Stimulated activated CD4-positive, alpha-beta T cell treated with anti-CD3 and anti-CD28 coated beads, Interleukin-2, amount 100 ng/mL, for 4 hours (primary cell): ENCODE measurements at places on chromosomes 16 and 17.

DNA sequence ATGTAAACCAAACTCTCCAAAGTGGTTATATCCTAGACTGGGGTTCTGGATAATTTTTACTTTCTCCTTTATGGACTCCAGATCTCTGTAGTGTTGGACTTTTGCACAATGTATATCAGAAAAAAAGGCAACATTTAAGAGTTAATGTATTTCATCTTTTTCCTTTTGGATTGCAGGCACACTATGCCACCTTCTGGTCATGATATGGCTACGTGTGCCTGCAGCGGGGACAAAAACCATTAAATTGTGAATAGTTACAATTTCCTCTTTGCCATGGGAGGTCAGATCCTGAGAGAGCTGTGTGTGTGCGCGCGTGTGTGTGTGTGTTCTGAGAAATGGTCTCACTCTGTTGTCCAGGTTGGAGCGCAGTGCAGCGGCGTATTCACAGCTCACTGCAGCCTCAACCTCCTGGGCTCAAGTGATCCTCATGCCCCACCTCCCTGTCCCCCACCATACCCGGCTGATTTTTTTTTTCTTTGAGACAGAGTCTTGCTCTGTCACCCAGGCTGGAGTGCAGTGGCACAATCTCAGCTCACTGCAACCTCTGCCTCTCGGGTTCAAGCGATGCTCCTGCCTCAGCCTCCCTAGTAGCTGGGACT is 4.3 kb upstream of the SGF29 start:
- DNase-seq = no peak

DNA sequence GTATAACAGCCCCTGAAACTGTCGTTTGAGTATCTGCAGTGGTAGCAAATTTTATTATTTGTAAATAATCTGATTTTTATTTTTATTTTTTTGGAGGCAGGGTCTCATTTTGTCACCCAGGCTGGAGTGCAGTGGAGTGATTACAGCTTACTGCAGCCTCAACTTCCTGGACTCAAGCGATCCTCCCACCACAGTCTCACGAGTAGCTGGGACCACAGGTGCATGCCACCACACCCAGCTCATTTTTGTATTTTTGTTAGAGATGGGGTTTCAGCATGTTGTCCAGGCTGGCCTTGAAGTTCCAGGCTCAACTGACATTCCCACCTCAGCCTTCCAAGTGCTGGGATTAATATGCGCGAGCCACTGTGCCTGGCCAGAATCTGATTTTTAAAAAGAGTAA is 2.8 kb downstream of the NDEL1 start:
- DNase-seq = no peak

- no peak for DNase-seq
Observed at GRCh38 chr16:57392694-57393093, 11.9 kb upstream of the CCL17 start.

DNA sequence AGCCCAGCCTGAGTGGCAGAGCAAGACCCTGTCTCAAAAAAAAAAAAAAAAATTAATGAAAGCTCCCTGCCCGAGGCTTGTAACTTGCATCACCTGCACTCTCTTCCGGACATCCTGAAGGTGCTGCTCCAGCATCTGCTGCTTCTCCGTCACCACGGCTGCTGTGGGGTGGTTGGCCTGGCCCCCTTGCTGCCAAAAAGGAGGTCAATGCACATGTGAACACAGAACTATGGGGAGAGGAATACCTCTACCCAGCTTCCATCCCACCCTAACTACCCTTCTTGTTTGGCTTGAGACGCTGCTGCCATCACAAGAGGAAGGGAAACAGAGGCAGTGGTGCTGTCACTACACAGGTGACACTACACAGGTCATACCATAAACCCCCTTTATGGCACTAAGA is 49.0 kb downstream of the STAT3 start:
- DNase-seq = no peak

DNA sequence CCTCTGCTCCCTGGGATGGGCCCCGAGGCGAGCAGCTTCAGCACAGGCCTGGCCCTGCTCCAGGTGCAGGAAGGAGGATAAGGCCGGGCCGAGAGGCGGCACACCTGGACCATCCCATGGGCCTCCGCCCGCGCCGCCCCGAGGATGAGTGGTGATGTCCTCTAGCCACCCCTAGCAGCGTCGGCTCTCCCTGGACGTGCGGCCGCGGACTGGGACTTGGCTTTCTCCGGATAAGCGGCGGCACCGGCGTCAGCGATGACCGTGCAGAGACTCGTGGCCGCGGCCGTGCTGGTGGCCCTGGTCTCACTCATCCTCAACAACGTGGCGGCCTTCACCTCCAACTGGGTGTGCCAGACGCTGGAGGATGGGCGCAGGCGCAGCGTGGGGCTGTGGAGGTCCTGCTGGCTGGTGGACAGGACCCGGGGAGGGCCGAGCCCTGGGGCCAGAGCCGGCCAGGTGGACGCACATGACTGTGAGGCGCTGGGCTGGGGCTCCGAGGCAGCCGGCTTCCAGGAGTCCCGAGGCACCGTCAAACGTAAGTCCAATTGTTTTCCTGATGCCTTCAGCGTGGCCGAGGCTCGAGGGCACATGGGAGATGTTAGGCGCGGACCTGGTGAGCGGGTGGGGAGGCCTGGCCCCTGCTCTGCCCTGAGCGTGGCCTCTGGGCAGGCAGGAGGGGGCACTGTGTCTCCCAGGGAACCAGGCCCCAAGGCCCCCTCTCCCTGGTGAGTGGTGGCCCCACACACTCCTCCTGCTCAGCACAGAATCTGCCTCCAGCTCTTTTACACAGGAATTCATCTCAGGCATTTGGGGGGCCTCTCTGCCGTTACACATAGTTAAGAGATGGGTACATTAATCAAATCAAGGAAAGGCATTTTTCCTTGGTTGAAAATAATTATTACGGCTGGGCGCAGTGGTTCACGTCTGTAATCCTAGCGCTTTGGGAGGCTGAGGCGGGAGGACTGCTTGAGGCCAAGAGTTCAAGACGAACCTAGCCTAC is 855 bp downstream of the TMEM204 start:
- DNase-seq = no peak

- no peak for DNase-seq
Observed at GRCh38 chr17:13508896-13509295, 92.8 kb downstream of the HS3ST3A1 start.

DNA sequence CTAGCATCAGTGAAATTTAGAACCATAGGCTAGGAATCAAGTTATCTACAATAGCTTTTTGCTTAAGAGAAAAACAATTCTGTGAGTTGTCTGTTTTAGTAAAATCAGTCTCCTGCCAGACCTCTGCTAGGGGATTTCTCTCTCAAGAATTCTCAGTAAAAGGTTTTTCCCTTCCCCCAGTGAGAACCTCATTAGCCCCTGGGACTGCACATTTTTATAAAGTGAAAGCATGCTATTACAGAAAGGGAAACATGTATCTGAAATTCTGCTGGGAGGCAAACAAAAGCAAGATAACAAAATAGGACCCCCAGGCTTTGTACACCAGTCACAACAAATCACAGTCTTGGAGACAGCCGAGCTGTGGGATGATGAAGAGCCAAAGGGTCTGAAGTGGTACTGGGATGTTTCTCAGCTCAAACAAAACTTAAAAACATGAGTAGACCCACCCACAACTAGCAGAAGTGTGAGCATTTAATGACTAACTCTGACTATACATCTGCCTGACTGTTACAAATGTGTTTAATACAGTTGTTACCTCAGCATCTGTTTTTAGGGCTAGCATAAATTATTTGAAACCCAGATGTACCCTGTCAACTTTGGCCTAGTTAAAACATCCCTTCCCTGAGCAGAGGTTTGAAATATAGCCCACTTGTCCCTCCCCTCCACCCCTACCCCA is 20.0 kb upstream of the GLG1 start:
- no peak for DNase-seq
